ENCODE measurements at places on chromosomes 13 and 19. TPM values are rescaled to one million over a fixed set of nuclear protein-coding genes. Genes with fewer than 3 reads are reported as not detected.

DNA sequence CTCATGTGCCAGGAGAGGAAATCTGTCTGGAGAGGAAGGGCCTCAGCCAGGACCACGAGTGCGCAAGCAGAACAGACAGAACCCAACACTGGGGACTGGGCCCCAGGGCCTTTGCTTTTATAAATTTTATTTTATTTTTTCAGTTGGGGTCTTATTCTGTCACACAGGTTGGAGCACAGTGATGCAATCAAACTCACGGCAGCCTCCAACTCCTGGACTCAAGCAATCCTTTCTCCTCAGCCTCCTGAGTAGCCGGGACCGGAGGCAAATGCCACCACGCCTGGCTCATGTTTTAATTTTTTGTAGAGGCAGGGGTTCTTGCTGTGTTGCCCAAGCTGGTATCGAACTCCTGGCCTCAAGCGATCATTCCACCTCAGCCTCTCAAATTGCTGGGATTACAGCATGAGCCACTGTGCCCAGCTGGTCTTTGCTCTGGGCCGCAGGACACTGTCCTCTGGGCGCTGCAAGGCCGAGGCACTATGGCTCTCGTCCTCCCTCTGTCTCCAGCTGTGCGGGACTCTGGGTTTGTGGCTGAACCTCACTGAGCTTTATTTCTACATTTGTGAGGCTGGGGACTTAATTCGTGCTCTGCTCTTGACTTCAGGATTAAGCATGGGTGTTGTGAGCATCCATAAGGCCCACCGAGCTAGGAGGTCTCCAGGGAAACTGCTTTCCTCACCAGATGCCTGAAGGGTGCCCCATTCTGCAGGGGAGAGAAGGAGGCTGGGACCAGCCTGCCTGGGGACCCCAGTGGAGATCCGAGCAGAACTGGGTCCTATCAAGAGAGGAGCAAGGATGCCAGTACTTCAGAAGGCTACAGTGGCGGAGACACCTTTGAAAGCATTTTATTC is 144.2 kb upstream of the VSTM2B start:
- DNase-seq: no peak

The PGLYRP1 gene
- not detected for total RNA-seq

The ANKLE1 gene
- 0.60 TPM for total RNA-seq

The NAPA gene
- 91.7 TPM for total RNA-seq

DNA sequence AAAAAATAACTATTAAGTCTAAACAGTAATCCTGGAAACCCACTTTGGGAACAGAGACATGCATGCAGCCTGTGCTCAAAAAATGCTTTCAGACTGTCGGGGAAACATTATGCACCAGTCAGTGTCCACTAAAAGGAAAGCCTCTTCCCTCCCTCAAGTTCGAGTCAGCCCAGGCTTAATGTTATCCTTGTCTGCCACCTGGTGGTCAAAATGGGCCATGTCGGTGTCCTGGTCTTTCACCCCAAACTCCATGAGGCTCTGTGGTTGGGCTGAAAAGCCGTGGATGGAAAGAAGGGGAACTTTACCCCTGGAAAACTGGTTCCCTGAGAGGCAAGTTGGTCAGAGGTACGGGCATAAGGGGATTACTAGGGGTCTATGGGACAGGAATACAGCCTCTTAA is 88.4 kb upstream of the ZNF492 start:
- DNase-seq: no peak

DNA sequence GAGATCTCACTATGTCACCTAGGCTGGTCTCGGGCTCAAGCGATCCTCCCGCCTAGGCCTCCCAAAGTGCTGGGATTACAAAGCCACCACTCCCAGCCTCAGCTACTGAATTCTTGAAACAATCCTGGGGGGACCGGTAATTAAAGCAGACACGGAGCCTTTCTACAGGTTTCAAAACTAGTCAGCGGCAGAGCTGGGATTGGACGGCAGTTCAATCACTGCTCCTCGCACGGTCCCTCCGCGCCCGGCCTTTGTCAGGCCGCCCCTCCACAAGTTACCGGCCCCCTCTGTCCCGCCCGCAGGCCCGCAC is 229 bp downstream of the BORCS8 start:
- DNase-seq: no peak

GRCh38 chr13:43448605-43449336 is 338.0 kb downstream of the ENOX1 start:
- no peak for DNase-seq

The SBK2 gene
- not detected for total RNA-seq

- DNase-seq: no peak
These were observed 184.1 kb downstream of the ZNF536 start for GRCh38 chr19:30556230-30556711.

GRCh38 chr19:29376855-29377354 is 148.9 kb upstream of the VSTM2B start:
- no peak for DNase-seq

GRCh38 chr13:27194895-27195764 is 23.5 kb upstream of the USP12 start:
- peak; percentile 96 for DNase-seq

DNA sequence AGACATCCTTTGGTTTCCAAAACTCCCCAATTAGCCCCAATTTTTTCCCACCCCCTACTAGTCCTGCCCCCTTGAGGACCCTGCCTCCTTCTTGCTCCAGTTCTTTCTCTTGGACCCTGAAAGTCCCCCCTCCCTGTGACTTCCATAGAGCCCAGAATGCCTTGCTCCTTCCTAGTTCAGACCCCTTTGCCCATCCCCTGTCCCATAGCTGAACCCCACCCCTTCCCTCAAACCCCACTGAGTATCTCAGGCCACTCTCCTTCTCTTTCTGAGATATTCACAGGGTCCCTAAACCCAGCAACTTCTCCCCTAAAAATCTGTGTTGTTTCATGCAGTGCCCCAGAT is 1.1 kb upstream of the LRFN1 start:
- no peak for DNase-seq

- peak; percentile 22 for DNase-seq
These were observed 30.8 kb upstream of the RFC3 start for GRCh38 chr13:33787051-33787591.

DNA sequence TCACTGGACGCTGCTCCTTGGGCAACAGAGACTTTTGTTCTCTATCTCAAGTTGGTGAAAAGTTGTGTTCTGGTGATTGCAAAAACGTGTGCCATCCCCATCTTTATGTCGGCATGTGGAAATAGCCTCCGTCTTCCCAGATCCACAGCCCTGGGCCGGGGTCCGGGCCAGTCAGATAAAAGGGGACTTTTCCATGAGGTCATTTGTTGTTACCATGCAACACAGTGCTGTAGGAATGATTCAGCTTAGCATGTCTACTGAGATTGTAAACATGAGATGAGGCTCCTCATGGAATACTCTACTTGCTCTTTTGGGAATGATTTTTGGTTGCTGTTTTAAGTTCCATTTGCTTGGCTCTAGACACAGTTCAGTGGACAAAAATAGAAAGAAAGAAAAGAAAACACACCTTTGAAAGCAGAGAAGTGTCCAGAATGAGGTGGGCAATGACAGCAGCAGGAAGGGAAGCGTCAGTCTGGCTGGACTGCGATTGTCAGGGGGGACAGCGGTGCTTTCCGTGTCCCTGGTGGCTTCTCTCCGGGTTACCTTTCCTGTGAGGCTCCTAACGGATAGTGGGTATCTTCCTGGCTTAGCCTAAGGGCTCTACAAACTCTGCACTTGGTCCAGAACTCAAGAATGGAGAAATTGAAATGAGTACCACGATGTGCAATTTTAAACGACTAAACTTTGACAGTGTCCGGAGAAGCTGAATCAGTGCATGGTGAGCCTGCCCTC is 91.6 kb downstream of the TEX29 start:
- no peak for DNase-seq

GRCh38 chr13:34816245-34816884 is 125.7 kb upstream of the NBEA start:
- peak; percentile 9 for DNase-seq

The BCAM gene
- 8.2 TPM for total RNA-seq

- peak; percentile 69 for DNase-seq
These were observed 125.2 kb downstream of the LACC1 start for GRCh38 chr13:44004878-44005277.

The SPRED3 gene
- 2.8 TPM for total RNA-seq

The TMTC4 gene
- 6.0 TPM for total RNA-seq

The PRKD2 gene
- total RNA-seq: 18.8 TPM

- DNase-seq: no peak
These were observed 30.4 kb upstream of the PCDH8 start for GRCh38 chr13:52878831-52879230.

GRCh38 chr19:15443325-15443724 is 6.4 kb downstream of the WIZ start:
- no peak for DNase-seq

The ZNF433 gene
- total RNA-seq: 7.2 TPM

DNA sequence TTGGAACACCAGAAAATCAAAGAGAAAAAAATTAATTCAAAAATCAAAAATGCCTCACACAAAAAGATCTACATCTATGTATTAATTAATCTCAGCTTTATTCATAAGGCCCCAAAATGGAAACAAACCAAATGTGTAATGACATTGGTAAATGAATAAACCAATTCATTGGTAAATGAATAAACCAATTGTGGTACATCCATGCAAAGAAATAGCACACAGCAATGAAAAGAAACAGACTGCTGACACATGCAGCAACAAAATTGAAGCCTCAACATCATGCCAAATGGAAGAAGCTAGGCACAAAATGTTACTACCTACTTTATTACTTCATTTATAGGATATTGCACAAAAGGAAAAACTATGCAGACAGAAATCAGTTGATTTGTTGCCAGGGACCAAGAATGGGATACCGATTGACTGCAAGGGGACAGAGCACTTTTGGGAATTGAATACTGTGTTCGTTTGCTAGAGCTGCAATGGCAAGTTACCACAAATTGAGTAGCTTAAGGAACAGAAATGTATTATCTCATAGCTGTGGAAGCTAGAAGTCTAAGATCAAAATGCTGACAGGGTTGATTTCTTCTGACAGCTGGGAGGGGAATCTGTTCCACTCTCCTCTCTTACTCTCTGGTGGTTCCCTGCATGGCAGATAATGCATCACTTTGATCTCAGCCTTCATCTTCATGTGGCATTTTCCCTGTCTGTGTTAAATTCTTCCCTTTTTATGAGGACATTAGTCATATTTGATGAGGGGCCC is 252.8 kb downstream of the RFC3 start:
- DNase-seq: no peak

GRCh38 chr13:28319528-28319927 is 175.4 kb downstream of the FLT1 start:
- no peak for DNase-seq

DNA sequence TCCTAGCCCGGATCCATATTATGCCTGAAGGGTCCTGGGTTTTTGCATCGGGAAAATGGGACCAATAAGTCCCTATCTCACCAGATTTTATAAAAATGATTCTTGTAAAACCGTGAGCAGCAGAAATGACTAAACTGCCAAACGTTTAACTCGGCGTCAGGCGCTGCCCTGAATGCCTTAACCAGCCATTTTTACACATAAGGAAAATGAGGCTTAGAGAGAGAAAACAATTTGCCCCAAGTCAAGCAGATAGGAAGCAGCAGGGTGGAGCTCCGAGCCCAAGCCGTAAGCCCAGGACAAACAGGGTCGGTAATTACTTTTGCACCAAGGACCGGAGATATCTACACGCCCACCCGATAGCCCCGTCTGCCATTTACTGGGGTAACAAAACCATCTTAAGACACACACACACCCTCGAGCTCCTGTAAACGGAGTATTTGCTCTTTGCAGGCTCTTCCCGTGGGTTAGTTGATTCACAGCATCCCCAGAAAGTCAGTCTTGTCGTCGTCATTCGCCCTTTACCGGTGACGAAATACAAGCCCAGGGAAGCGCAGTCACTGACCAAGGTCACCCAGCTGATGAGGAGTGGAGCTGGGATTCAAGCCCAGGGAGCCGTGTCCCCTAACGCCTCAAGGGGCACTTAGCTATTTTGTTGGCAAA is 16.0 kb upstream of the MRI1 start:
- peak; percentile 46 for DNase-seq

DNA sequence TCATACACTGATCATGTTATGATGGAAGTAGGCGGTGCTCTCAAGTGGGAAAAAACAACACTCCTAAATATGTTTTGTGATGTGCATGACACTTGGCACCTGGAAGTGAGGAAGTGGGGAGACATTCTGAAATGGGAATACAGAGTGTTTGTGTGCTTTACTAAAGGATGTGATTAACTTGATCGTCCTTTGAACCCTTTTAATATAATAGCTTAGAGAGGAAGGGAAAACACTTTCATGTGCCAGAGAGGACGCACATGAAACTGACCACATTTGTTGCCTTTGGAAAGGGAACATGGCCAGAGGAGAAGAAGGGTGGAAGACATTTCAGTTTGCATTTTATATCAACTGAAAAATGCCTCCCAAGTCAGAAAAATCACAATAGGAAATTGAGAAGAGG is 31.4 kb downstream of the SMAD9 start:
- no peak for DNase-seq

DNA sequence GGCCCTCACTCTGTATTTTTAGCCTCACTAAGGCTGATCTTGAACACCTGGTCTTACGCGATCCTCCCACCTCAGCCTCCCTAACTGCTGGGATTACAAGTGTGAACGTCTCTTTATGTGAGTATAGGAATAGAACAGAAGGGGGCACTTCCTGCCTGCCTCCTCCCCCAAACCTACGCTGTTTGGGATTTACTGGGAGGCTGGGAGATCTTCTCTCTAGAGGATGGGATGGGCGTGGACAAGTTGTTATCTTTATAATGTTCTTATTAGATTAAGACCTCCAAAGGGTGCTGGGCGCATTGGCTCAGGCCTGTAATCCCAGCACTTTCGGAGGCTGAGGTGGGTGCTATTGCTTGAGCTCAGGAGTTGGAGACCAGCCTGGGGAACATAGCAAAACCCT is 2.9 kb upstream of the CSNK1G2 start:
- DNase-seq: no peak

GRCh38 chr13:110808138-110808537 is 94.6 kb downstream of the ING1 start:
- no peak for DNase-seq

The GAPDHS gene
- not detected for total RNA-seq

DNA sequence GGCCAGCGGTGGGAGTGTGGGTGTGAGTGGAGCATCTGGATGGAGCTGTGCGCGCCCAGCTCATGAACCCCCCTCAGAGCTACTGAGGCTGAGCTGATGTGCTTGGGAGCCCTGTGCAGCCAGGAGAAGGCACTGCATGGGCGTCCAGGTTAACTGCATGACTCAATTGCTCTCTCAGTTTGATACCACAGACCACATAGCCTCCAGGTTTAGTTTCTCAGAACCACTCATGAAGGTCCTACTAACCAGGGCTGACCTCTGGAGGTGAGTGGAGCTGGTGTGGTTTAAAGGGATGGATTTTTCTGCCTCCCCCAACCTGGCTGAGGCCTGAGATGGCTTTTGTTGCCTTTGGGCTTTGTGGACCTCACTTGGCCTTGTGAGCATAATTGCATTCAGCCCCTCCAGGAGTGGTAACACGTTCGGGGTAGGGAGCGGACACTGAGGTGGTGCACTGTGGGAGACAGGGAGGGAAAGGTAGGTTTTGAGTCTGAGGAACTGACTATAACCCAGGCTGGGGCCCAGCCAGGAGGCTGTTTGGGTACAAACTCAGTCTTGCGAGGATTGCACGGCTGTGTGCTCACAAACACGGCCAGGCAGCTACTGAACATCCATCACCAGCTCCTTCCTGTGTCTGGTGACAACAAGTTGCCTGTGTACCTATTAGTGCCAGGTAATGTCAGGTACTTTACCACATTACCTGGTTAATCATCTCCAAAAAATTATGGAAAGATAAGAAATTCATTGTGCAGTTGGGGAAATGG is 97.5 kb downstream of the RGCC start:
- DNase-seq: no peak

- DNase-seq: no peak
These were observed 176.8 kb downstream of the OXGR1 start for GRCh38 chr13:96817336-96817941.

The KLK4 gene
- not detected for total RNA-seq
